ENCODE measurements at places on chromosomes 12 and 14.

GRCh38 chr12:5187136-5187535, 143.5 kb downstream of the KCNA5 start:
- no peak for DNase-seq

DNA sequence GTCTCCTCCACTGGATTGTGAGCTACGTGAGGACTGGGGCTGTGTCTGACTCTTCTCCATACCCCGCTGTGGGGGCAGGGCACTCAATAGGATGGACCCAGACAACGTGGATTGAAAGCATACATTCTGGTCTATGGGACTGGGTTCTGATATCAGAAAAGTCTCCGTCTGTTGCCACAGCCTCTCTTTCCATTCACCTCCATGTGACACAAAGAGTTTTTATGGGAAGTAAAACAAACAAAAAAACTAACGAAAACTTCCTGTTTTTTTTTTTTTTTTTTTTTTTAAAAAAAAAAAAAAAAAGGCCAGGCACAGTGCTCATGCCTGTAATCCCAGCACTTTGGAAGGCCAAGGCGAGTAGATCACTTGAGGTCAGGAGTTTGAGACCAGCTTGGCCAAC, 44.7 kb downstream of the SLC8A3 start:
- peak; percentile 56 for DNase-seq

- DNase-seq: peak; percentile 40
Measured at GRCh38 chr12:15629108-15629507, 160.1 kb downstream of the EPS8 start.

GRCh38 chr12:25419595-25419994, 133.5 kb downstream of the LMNTD1 start:
- no peak for DNase-seq

DNA sequence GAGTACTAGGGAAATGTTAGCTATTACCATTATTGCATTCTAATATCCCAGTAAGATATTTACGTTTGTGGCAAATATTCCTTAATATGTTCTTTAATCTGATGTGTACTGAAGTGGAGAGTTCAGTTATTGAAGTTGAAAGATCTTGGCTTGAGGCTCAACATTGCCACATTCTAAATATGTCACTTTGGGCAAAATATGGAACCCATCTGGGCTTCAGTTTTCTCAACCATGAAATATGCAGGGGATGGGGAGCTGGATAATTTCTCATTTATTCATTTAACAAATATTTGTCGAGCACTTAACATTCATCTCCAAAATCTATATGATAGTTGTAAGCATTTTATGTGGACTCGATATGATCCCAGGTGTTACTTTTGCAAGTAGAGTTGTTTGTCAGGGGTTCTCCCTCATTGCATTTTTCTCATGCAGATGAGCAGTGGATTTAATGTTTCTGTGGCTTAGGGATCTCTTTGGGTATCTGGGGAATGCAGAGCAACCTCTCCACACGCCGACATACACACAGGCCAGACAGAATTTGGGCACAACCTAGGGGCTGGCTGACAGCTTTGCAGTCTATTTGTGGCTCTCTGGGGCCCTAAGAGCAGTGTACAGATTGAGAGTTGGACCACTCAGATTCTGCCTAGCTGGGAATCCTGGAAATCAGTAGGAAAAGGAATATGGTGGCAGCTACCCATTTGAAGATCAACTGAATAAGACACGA, 26.6 kb upstream of the APPL2 start:
- no peak for DNase-seq

DNA sequence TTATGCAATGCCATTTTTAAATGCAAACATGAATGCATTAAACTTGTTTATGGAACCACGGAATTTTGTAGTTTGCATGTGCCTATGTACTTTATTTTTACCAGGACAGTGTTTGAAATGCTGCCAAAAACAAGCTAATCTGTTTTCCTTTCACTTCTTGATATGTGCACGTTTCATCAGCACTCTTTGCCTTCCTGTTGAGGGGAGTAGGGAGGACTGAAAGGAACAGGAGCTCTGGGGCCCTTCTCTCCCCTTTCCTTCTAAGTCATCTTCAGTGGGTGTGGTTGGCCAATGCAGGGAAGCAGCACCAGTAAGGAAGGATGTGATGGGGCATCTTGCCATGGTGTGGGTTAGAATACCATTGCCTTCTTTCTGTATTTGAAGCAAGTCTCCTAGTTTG, 12.1 kb upstream of the PPP4R4 start:
- DNase-seq: peak; percentile 7

- DNase-seq: no peak
Measured at GRCh38 chr12:120488057-120488640, 7.8 kb upstream of the DYNLL1 start.

DNA sequence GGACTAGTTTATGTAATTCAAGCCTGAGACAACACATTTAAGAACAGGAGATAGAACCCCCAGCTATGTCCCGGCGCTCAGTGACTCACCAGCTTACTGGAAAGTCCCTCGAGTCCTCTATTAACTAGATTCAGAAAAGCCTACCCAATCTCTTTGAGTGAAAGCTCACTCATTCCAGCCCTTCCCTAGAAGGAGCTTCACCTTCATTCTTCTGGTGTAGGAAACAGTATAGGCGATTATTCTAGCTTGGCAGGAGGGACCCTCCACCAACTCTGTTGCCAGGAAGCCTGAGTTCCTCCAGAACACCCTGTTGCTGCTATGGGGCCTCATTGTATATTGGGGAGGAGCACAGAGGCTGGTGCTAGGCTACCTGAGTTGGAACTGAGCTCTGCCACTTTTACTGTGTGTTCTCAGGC, 57.2 kb upstream of the AEBP2 start:
- no peak for DNase-seq
